ENCODE measurements at places on chromosomes 6 and 20. TPM values are rescaled to one million over a fixed set of nuclear protein-coding genes. Genes with fewer than 3 reads are reported as not detected.

Gene RNF39
- 0.75 TPM for polyA plus RNA-seq

Gene HS3ST5
- polyA plus RNA-seq = 2.4 TPM

Gene SRMS
- 0.16 TPM for polyA plus RNA-seq

Gene PREX1
- 9.9 TPM for polyA plus RNA-seq

Gene ZNF391
- 4.2 TPM for polyA plus RNA-seq

Gene OR12D3
- polyA plus RNA-seq = not detected

Gene LY6G6D
- 0.19 TPM for polyA plus RNA-seq

Gene MEI4
- 0.09 TPM for polyA plus RNA-seq

Gene OR2B6
- 0.07 TPM for polyA plus RNA-seq

Gene SSTR4
- not detected for polyA plus RNA-seq

Gene RPN2
- polyA plus RNA-seq = 177 TPM

Gene PACSIN1
- polyA plus RNA-seq = 0.33 TPM

Gene ENPP4
- polyA plus RNA-seq = 11.3 TPM

Gene SH3BGRL2
- 42.7 TPM for polyA plus RNA-seq

Gene TINAG
- 23.7 TPM for polyA plus RNA-seq

Gene EDN3
- polyA plus RNA-seq = 17.7 TPM
